Non-pigmented ciliary epithelial cell (primary cell): ENCODE measurements at places on chromosomes 12 and 14.
A peak's percentile ranks its signal among the peaks of the same experiment; 100 is the strongest.

DNA sequence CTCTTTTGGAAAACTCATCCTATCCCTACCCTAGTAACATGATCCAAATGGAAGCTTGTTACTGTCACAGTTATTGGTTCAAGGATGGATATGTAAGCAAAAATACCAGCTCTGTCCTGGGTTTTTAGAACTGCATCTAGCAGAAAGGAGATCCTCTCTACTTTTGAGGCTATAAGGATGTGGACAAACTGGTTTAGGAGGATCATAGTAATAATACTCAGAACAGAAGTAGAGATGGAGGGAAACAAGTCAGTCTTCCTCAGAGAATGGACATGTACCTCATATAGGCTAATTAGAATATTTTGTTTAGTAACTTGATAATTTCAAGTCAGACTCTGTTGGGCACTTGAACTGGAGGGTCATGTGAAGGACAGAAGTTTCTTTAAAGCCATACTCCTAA, 26.6 kb downstream of the FUT8 start:
- no peak for DNase-seq

DNA sequence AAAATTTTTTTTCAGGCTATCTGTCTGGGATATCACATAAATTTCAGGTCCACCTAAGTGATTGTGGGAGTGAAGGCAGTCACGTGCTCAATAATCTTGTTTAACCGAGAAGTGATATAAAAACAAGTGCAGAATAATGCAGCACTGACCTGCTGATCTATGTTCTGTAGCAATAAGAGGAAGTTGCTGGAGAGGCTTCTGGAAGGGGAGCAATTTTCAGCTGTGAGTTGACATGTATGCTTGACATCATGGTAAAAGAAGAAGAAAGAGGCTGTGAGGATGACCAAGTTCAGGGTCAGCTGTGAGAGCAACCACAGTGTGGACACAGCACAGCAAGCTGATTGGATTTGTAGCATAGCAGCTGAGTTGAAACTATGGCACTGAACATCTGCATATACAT, 172.0 kb upstream of the PELI2 start:
- no peak for DNase-seq

DNA sequence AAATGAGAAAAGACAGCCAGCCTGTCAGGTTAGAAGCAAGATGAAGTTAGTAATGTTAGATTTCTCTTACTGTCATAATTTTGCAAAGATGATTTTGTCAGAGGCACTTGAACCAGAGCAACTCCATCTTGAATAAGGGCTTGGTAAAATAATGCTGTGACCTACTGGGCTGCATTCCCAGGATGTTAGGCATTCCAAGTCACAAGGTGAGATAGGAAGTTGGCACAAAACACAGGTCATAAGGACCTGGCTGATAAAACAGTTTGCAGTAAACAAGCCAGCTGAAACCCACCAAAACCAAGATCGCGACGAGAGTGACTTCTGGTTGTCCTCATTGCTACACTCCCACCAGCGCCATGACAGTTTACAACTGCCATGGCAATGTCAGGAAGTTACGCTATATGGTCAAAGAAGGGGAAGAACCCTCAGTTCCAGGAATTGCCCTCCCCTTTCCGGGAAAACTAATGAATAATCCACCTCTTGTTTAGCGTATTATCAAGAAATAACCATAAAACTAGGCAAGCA, 1313.5 kb upstream of the TMEM132C start:
- DNase-seq: no peak

GRCh38 chr12:52891044-52891443, 13.8 kb downstream of the KRT8 start:
- no peak for DNase-seq

DNA sequence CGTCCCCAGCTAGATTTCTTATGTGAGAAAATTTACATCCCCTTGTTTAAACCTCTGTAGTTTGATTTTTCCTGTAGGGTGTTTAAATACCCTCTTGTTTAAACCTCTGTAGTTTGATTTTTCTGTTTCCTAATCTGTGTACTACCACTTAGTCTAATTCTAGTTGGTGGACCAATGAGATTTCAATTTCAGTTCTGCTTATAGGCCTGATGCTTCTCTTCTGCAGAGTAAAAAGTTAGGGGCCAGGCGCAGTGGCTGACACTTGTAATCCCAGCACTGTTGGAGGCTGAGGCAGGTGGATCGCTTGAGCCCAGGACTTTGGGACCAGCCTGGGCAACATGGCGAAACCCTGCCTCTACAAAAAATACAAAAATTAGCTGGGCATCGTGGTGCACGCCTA, 11.5 kb downstream of the UBC start:
- DNase-seq: no peak

GRCh38 chr14:28635387-28635786, 131.2 kb upstream of the FOXG1 start:
- no peak for DNase-seq

DNA sequence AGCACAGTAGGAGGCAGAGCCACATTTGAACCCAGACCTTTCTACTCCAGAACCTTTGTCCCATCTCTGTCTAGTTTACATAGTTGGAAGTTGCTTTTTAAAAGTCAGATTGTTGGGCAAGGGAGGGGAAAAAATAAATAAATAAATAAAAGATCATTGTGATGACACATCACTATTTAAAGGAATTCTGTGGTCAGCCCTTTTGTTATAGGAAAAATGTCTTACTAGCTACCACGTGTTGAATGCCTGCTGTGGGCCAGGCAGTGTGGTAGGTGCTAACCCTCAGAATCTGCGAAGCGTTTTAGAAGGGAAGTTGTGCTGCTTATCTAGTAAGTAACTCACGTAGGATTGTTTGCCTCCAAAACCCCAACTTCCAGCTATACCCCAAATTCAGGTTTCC, 62.3 kb downstream of the BHLHE41 start:
- peak; percentile 46 for DNase-seq

- no peak for DNase-seq
These were observed 23.6 kb upstream of the RDH16 start for GRCh38 chr12:56980941-56981530.

GRCh38 chr12:39958377-39958776, 147.5 kb downstream of the SLC2A13 start:
- DNase-seq: no peak

GRCh38 chr12:113880988-113881962, 84.8 kb downstream of the RBM19 start:
- DNase-seq: no peak

DNA sequence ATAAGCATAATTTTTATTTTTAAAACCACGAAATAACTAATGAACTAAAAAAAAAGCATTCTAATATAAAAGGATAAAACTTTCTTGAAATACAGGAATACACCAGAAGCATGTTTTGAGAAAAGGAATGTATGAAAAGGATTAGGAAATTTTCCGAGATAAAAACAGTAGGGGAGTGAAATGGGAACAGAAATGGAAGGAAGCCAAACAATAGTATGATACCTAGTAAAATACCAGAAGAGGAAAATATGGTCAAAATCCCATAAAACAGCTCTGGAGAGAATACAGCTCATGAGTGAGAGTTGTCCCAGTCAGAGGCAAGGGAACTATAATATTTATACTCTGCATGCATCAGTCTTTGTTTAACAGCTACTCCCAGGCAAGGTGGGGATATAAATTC, 1016.2 kb downstream of the SLC6A15 start:
- no peak for DNase-seq

DNA sequence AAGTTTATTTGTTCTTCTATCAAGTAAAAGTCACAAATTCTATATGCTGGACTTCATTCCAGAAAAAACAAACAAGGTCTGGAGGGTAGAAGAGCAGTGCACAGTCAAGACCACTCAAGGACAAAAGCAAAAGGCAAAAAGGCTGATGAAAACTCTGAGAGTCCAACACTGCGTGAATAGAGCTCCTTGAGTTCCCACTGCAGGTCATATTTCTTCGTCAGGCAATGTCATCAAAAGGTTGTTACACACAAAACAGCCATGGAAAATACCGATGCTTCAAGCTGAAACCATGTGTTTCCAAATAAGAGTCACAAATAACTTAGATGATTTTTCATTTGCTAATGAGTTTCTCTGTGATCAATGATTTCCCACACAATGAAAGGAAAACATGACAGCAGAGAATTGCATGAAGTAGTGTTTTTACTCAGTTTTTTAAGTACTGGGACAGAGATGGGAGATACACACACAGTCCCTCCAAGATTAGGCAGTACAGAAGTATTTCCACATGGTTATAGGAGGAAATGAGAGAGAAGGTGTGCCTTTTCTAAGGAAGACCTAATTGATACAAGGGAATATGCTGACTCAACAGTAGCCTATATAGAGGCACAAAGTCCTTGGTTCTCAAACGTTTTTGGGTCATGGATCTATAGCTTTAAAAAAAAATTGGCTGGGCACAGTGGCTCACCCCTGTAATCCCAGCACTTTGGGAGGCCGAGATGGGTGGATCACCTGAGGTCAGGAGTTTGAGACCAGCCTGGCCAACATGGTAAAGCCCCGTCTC, 177.7 kb downstream of the MED13L start:
- DNase-seq: no peak

GRCh38 chr12:99981639-99982190, 3.0 kb downstream of the ANKS1B start:
- DNase-seq: no peak

DNA sequence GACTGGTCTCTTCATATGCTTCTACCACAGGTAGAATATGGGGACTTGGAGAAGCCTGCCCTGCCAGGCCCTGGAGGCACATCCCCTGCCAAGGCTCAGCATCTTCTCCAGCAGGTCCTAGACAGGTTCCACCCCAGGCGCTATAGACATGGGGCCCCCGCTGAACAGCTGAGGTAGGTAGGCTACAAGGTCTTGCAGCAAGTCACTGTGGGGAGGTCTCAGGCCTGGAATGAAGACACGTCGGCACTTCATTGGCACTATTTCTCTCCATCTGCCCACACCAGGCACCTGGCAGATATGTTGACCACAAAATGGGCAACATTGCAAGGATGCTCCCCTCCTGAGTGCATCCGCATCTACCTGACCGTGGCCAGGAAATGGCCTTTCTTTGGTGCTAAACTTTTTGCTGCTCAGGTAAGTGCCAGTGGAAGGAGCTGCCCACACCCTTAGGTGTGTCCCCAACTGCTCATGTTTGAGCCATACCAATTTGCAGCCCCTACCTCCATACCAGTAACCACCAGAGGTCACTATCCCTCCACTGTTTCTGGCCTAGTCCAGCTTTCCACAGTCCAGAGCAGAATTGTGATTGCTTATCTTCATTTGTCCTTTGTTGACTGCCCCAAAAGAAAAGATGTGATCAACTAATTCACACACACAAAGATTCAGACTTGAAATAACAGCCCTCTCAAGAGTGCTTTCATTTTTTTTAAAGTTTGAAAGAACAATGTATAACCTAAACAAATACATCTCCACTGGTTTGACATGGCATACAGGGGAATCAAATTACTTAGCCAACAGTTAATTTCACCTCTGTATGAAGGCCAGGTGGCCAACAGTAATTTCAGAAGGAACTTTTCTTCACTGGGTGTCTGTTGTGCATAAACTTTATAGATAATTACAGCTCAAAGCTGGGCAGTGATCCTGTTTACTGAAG, 16.1 kb downstream of the PIGH start:
- DNase-seq: no peak

- no peak for DNase-seq
These were observed 1.8 kb upstream of the NUDT4 start for GRCh38 chr12:93375906-93376305.

DNA sequence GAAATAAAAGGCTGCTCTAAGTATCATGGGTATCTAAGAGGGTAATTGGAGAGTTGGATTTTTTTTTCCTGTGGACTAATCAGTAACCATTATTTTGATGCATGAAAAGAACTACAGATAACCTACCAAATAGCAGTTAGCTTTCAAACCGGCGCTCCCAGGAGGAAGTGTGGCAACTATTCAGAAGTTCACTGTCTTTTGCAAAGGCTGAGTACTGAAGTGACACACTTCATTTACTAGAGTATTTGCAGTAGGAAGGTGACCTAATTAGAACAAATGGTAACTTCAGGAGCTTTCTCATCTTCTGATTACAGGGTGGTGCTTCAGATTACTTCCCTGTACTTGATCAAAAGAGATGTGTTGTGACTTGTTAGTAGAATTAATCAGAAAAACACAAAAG, 87.7 kb downstream of the PELI2 start:
- no peak for DNase-seq

GRCh38 chr14:103099081-103099732, 4.7 kb downstream of the EXOC3L4 start:
- DNase-seq: no peak
